ENCODE measurements at places on chromosomes 11 and 22. TPM values are rescaled to one million over a fixed set of nuclear protein-coding genes. Genes with fewer than 3 reads are reported as not detected.
A peak's percentile ranks its signal among the peaks of the same experiment; 100 is the strongest.

The SLC5A12 gene
- total RNA-seq = not detected

The RBMXL2 gene
- total RNA-seq = not detected

The UCP3 gene
- 580 TPM for total RNA-seq

The OR52I1 gene
- not detected for total RNA-seq

The MISFA gene
- not detected for total RNA-seq

The CEND1 gene
- not detected for total RNA-seq

The ENTHD1 gene
- not detected for total RNA-seq

The GAL3ST3 gene
- 0.12 TPM for total RNA-seq

The GRIA4 gene
- not detected for total RNA-seq

The TMEM132A gene
- total RNA-seq = 3.4 TPM

The DGCR6 gene
- total RNA-seq = 8.6 TPM

DNA sequence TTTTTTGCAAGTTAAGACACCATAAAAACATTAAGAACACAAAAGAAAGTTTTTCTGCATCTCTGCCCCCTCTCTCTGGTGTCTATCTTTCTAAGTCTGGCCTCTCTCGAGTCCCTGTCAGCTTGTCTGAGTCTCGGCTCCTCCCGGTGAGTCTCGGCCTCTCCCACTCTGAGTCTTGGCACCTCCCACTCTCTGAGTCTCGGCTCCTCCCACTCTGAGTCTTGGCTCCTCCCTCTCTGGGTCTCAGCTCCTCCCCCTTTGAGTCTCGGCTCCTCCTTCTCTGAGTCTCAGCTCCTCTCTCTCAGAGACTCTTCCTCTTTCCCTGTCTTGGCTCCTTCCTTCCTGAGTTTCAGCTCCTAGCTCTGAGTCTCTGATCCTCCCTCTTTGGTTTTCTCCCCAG is 72.5 kb upstream of the AMPD3 start:
- no peaks in the 10 kb centered on the region for H3K36me3 ChIP-seq
- DNase-seq = no peak
- H3K27me3 ChIP-seq = no peaks in the 10 kb centered on the region
- no peak overlapping the region for H3K27ac ChIP-seq
- H3K4me3 ChIP-seq = no peak overlapping the region
- H3K4me1 ChIP-seq = peaks cover 17% of the 10 kb centered on the region

DNA sequence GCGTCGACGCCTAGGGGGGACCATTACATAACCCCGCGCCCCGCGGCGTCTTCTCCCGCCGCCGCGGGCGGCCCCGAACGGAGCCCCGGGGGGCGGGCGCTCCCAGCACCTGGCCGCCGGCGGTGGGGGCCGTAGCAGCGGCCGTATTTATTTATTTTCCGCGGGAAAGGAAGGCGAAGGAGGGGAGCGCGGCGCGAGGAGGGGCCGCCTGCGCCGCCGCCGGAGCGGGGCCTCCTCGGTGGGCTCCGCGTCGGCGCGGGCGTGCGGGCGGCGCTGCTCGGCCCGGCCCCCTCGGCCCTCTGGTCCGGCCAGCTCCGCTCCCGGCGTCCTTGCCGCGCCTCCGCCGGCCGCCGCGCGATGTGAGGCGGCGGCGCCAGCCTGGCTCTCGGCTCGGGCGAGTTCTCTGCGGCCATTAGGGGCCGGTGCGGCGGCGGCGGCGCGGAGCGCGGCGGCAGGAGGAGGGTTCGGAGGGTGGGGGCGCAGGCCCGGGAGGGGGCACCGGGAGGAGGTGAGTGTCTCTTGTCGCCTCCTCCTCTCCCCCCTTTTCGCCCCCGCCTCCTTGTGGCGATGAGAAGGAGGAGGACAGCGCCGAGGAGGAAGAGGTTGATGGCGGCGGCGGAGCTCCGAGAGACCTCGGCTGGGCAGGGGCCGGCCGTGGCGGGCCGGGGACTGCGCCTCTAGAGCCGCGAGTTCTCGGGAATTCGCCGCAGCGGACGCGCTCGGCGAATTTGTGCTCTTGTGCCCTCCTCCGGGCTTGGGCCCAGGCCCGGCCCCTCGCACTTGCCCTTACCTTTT is at the start of gene EP300:
EP300 (plus strand) TSS at position 570 of the 795 bp plus-strand sequence. CDS start 413 bp downstream, outside the sequence.
- H3K36me3 ChIP-seq = no peaks in the 10 kb centered on the region
- H3K4me1 ChIP-seq = peaks cover 34% of the 10 kb centered on the region
- no peaks in the 10 kb centered on the region for H3K27me3 ChIP-seq
- H3K27ac ChIP-seq = peak within 1 kb of the TSS; percentile 98

GRCh38 chr11:29260939-29261705 is 755.7 kb downstream of the KCNA4 start:
- no peak overlapping the region for H3K4me3 ChIP-seq
- H3K36me3 ChIP-seq = no peaks in the 10 kb centered on the region
- no peak overlapping the region for H3K27ac ChIP-seq

- no peak overlapping the region for H3K4me3 ChIP-seq
- DNase-seq = no peak
- peak overlapping the region; percentile 54 for H3K27ac ChIP-seq
- H3K36me3 ChIP-seq = no peaks in the 10 kb centered on the region
- H3K27me3 ChIP-seq = no peaks in the 10 kb centered on the region
- H3K4me1 ChIP-seq = no peaks in the 10 kb centered on the region
Measured at GRCh38 chr22:18909556-18909955, 3.4 kb downstream of the DGCR6 start.

DNA sequence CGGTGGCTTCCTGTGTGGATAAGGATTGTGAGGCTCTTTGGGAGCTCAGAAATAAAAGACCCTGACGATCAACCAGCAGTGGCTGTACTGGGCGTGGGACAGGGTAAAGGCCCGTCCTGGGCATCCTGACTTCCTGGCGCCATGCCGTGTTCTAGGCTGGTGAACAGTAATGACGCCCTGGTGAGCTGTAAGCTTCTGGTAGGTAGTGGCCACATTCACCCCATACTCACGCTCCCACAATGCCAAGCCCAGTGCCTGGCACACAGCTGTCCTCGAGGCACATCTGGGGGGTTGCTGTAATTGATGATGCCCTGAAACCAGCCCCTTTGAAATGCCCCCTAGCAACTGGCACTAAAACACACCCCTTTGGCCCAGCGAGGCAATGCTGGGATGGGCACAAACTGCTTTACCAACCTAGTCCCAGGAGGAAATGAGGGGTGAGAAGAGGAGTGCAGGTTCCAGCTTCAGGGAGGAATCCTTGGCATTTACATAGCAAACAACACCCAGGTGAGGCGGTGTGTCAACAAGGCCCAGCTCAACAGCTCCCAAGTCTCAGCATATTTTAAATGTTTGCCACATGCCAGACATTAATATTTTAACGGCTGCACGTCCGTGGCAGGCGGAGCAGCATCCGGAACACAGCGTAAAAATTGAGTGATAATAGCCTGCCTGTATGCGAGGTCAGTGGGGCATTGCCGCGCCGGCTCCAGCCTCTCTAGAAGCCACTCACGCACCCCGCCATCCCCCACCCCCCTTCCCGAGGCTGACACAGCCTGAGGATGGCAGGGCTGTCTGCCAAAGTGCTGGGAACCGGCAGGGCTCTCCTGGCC is 79.3 kb downstream of the DSCAML1 start:
- DNase-seq = no peak
- no peak overlapping the region for H3K4me3 ChIP-seq
- H3K4me1 ChIP-seq = no peaks in the 10 kb centered on the region
- no peak overlapping the region for H3K27ac ChIP-seq
- peaks cover 5% of the 10 kb centered on the region for H3K27me3 ChIP-seq

DNA sequence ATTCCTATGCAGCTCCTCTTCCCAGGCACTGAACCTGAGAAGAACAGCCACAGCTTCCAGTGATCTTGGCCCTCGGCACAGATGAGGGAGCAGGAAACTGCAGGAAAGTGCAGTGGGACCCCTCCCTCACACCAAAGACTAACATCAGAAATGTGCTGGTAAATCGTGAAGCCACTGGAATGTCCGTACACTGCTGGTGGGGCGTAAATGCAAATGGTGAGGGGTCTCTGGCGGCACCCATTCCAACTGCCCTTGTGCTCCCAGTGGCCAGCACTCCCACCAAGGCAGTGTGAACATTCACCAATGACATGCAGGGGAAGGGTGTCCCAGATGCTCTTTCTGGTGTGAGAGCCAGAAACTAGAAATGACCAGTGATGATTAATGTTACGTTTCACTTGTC is 574.0 kb downstream of the BRD1 start:
- H3K27ac ChIP-seq = no peak overlapping the region
- no peak for DNase-seq
- H3K27me3 ChIP-seq = peaks cover 2% of the 10 kb centered on the region
- no peaks in the 10 kb centered on the region for H3K4me1 ChIP-seq
- H3K4me3 ChIP-seq = no peak overlapping the region
- H3K36me3 ChIP-seq = no peaks in the 10 kb centered on the region

GRCh38 chr11:82701847-82702520 is 31.7 kb downstream of the FAM181B start:
- no peaks in the 10 kb centered on the region for H3K27me3 ChIP-seq
- H3K4me1 ChIP-seq = no peaks in the 10 kb centered on the region
- no peak overlapping the region for H3K27ac ChIP-seq
- H3K4me3 ChIP-seq = no peak overlapping the region
- DNase-seq = no peak

- DNase-seq = no peak
- no peaks in the 10 kb centered on the region for H3K4me1 ChIP-seq
- H3K27ac ChIP-seq = no peak overlapping the region
- no peaks in the 10 kb centered on the region for H3K27me3 ChIP-seq
- H3K36me3 ChIP-seq = no peaks in the 10 kb centered on the region
Measured at GRCh38 chr11:125873881-125874555, 13.4 kb upstream of the HYLS1 start.

- H3K27ac ChIP-seq = peak overlapping the region; percentile 99
- H3K36me3 ChIP-seq = no peaks in the 10 kb centered on the region
- H3K4me3 ChIP-seq = peak overlapping the region; percentile 82
- DNase-seq = peak; percentile 57
- peaks cover 70% of the 10 kb centered on the region for H3K4me1 ChIP-seq
Measured at GRCh38 chr11:57310630-57311086, 14.1 kb downstream of the TNKS1BP1 start.

- H3K36me3 ChIP-seq = no peaks in the 10 kb centered on the region
- H3K4me3 ChIP-seq = no peak overlapping the region
- no peak overlapping the region for H3K27ac ChIP-seq
- DNase-seq = no peak
Measured at GRCh38 chr11:77710358-77710757, 72.8 kb upstream of the CLNS1A start.

DNA sequence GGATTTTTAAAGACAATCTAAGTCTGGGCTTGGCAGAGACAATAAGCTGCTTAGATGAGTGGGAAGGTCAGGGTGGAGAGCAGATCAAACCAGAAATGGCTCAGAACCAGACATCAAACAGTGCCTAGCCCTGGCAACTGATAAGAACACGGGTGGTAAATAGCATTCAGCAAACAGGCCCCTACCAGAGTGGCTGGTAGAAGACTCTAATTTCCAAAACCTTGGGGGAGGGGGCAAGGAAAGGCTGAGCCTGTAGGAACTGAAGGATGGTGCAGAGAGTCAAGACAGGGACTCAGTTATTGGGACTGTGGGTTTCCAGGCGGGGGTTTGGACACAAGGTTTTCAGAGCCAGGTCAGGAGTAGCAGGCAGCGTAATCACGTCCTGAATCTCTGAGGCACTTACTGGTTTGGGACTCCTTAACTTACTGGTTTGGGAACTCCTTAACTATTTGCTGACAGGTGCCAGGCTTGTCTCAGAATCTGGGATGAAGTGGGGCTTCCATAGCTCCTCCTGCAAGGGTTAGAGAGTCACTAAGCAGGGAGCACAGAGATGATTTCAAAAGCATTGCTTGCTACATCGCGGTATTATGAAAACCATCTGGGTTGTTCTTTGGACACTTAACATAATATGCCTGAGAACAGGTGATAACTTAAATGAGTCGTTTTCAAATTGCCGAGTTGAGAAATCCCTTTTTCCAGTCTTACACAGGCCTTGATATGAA is 5.7 kb upstream of the ABTB2 start:
- H3K36me3 ChIP-seq = no peaks in the 10 kb centered on the region
- H3K4me1 ChIP-seq = peaks cover 5% of the 10 kb centered on the region
- no peaks in the 10 kb centered on the region for H3K27me3 ChIP-seq
- no peak for DNase-seq

DNA sequence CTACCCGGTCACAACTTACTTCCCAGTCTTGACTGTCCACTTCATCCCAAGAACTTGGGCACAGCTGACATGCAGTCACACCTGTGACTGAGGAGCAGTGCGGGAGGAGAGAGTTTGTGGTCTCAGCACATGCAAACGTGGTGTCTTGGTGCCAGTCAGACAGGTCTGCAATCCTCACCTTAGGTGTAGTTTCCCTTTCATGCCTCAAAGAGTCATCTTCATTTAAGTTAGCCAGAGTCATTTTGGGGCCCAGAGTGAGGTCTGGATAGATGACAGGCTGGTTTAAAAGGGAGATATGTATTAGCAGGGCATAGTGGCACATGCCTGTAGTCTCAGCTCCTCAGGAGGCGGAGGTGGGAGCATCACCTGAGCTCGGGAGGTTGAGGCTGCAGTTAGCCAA is 108.5 kb upstream of the SORL1-AS1 start:
- no peaks in the 10 kb centered on the region for H3K4me1 ChIP-seq
- no peaks in the 10 kb centered on the region for H3K27me3 ChIP-seq
- no peak for DNase-seq
- H3K4me3 ChIP-seq = no peak overlapping the region
- no peak overlapping the region for H3K27ac ChIP-seq
- H3K36me3 ChIP-seq = no peaks in the 10 kb centered on the region

- no peak for DNase-seq
- H3K27ac ChIP-seq = no peak overlapping the region
- no peaks in the 10 kb centered on the region for H3K27me3 ChIP-seq
Measured at GRCh38 chr11:35919244-35919643, 24.6 kb upstream of the LDLRAD3 start.

- H3K4me1 ChIP-seq = peaks cover 54% of the 10 kb centered on the region
- no peaks in the 10 kb centered on the region for H3K27me3 ChIP-seq
- H3K36me3 ChIP-seq = no peaks in the 10 kb centered on the region
- H3K27ac ChIP-seq = peak overlapping the region; percentile 48
Measured at GRCh38 chr22:45689211-45689610, 17.6 kb downstream of the ATXN10 start.

DNA sequence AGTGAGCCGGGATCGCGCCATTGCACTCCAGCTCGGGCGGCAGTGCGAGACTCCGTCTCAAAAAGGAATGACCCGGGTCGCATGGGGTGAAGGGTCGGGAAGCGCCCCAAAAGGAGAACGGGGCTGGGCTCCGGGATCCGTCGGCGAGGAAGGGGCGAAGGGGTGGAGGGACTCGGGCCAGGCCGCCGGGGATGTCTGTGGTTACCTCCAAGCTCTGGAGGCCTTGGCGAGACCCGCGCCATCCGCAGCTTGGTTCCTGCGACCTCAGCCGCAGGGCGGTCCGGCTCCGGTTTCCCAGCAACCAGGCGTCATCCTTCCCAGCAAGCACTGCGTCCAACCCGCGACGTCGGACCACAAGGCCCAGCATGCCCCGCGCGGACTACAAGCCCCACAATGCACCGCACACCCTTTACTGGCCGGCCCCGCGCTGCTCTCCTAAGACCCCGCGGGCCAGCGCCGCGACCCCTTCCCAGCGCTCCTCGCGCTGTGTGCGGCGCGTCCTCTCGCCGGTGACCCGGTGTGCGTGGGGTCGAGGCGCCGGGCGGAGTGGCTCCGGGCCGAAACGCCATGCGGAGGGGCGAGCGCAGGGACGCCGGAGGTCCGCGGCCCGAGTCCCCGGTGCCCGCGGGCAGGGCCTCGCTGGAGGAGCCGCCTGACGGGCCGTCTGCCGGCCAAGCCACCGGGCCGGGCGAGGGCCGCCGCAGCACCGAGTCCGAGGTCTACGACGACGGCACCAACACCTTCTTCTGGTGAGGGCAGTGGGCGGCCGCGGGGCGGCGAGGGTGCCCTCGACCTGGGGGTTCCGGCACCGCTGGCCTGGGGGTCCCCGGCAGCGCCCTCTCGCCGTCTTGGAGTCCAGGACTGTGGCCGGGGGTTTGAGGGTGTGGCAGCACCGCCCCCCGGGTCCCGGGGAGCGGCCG is at the start of gene PTDSS2:
PTDSS2 (plus strand) TSS at position 391 of the 920 bp plus-strand sequence; CDS start at position 568, 177 bp downstream.
- no peaks in the 10 kb centered on the region for H3K36me3 ChIP-seq
- peak; percentile 95 for DNase-seq
- H3K4me3 ChIP-seq = peak within 1 kb of the TSS; percentile 83
- no peaks in the 10 kb centered on the region for H3K27me3 ChIP-seq
- H3K27ac ChIP-seq = peak within 1 kb of the TSS; percentile 84
- H3K4me1 ChIP-seq = peaks cover 22% of the 10 kb centered on the region

All from gastrocnemius medialis (tissue), 4 donors.